Right lung (tissue), 10 donors: ENCODE measurements at places on chromosomes 3 and 15.

GRCh38 chr3:73188707-73189106, 127.2 kb downstream of the EBLN2 start:
- DNase-seq, result no peak

GRCh38 chr3:182739619-182740018, 53.7 kb upstream of the ATP11B start:
- DNase-seq, result no peak

DNA sequence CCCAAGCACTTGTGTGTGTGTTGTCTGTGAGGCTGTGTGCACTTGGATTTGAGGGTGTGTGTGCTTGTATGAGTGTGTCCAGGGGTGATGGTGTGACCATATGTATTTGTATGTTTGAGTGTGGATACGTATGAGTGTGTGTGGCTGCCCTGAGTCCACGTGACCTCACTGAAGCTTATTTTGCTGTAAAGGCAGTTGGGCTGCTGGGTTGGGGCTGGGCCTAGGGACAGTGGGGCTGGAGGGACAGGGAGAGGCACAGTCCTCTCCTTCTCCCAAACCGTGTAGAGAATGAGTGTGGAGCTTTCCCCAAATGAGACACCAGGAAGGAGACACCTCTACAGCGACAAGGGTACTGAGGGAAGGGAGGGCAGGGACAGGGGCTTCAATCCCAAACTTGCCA, 163.4 kb upstream of the TLE3 start:
- no peak for DNase-seq

GRCh38 chr15:75349851-75350588, 3.2 kb downstream of the NEIL1 start:
- DNase-seq, result no peak

GRCh38 chr3:44018926-44019325, 222.8 kb upstream of the TOPAZ1 start:
- DNase-seq, result no peak
